ENCODE measurements at places on chromosomes 16 and 17.
A peak's percentile ranks its signal among the peaks of the same experiment; 100 is the strongest.

- H3K27me3 ChIP-seq: no peaks in the 10 kb centered on the region
- DNase-seq: no peak
- peak overlapping the region; percentile 33 for H3K27ac ChIP-seq
- H3K4me1 ChIP-seq: peaks cover 68% of the 10 kb centered on the region
- peaks cover 14% of the 10 kb centered on the region for H3K36me3 ChIP-seq
These were observed 21.3 kb downstream of the GNA13 start for GRCh38 chr17:65035191-65035590.

DNA sequence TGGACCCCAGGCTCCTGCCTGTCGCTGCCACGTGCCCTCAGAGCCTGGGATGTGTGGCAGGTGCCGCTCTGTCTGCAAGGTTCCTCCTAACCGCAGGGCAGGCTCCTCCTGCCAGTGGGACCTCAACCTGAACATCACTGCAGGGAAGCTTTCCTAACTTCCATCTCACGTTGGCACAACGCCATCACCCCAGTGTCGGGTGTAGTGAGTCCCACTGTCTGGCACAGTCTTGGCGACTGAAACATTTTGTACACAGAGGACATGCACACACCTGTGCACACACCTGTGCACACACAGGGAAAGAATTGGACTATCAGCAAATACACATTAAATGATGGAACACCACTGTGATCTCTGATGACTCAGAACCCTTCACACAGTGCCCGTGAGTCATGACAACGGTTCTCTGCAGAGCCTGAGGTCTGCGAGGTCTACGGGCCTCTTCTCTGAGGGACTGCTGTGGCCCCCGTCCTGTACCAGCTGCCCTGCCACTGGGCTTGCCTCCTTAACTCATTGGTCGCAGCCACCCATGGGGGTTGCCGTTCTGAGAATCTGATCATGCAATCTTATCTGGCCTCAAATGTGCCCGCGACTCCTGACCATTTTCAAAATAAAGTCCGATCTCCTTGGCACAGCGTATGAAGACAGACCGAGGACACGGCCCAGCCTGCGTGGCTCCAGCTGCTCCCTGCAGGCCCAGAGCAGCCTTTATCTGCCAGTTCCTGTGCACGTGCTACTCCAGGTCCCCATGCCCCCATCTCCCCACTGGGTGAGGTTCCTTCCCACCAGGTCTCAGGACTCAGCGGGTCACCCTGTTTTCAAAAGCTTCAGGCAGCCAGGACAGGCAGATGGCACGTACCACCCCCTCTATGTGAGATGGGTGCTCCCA, 7.6 kb downstream of the CCDC57 start:
- peak overlapping the region; percentile 49 for H3K27ac ChIP-seq
- H3K36me3 ChIP-seq: peaks cover 6% of the 10 kb centered on the region
- no peaks in the 10 kb centered on the region for H3K27me3 ChIP-seq
- H3K4me3 ChIP-seq: peak overlapping the region; percentile 89

DNA sequence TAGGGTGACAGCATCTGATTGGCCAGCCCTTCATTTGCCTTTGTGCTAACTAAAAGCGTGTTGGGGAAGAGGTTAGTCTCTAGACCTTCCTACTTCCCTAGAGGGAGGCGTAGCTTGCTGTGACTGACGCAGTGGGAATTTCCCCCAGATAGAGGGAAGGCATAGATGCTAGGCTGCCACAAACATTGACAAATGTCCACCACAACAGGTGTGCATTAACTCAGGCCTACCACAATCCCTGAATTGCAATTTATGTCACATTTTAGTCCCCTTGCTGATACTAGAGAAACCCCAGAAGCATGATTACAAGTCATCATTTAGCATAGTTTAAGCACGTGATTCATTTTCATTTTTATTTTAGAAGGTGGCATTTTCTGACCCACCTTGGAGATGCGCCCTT, 76.3 kb upstream of the WSB1 start:
- H3K27me3 ChIP-seq: no peaks in the 10 kb centered on the region
- H3K4me3 ChIP-seq: no peak overlapping the region
- no peak overlapping the region for H3K27ac ChIP-seq
- peaks cover 11% of the 10 kb centered on the region for H3K4me1 ChIP-seq
- DNase-seq: no peak

DNA sequence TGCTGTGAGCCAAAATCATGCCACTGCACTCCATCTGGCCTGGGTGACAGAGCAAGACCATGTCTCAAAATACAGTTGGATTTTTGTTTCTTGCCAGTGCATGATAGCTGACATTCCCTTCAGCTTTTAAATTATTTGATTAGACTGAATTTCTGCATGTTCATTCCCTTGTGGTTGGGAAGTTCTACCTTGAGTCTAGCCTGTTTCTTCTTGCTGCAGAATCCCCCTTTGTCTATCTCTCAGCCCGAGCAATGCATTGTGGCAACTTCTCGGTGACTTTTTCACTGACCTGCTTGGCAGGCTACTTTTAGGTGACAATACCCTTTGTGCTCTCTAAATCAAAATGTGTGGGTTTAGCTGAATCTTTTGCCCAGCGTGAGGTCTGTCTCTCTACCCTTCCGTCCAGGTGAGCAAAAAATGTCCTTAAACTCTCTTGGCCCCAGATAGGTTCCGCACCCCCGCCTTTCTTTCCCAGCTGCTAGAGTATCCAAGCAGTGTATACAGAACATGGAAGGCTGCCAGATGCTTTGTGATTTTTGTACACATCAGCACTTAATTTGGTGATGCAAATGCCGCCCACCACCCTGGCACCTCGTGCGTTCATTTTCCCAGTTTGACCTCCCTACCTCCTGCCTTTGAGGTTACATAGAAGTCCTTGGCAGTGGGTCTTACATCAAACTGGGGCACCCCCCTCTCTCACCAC, 130.2 kb downstream of the ABCC6 start:
- DNase-seq: no peak
- no peaks in the 10 kb centered on the region for H3K4me1 ChIP-seq
- H3K27ac ChIP-seq: no peak overlapping the region
- no peak overlapping the region for H3K4me3 ChIP-seq

DNA sequence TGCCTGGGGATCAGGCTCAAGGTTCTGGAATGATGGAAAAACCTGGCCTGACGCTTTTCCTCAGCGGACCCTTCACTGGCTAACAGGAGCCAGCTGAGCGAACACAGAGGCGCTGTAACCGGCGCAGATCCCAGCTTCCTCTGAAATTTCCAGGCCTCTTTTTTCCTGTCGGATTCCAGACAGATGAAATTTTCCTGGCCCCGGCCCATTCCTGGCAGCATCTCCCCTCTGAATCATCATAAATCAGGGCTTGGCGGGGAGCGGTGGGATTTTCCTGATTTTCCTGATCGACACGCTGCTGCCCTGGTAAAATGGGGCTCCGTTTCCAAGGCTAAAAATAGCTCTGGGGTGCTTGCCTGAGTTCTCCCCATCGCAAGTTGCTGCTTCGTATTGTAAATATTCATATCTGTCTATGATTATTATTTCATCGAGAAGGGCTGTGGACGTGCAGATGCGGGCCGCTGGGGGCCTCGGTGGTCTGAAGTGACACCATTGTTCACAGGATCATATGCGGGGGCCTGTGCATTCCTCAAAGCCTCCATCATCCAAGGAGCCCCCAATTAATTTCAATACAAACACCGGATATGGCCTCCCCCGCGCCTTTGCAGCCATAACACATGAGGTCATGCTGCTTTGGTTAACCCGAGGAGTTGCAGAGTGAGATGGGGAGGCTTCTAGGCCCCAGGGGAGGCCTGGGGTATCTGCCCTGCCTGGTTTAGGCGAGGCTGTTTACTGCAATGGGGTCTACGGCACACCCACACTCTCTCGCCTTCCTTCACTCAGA, 45.8 kb upstream of the ETV4 start:
- no peak overlapping the region for H3K27ac ChIP-seq
- no peaks in the 10 kb centered on the region for H3K27me3 ChIP-seq
- no peak overlapping the region for H3K4me3 ChIP-seq
- H3K4me1 ChIP-seq: no peaks in the 10 kb centered on the region

DNA sequence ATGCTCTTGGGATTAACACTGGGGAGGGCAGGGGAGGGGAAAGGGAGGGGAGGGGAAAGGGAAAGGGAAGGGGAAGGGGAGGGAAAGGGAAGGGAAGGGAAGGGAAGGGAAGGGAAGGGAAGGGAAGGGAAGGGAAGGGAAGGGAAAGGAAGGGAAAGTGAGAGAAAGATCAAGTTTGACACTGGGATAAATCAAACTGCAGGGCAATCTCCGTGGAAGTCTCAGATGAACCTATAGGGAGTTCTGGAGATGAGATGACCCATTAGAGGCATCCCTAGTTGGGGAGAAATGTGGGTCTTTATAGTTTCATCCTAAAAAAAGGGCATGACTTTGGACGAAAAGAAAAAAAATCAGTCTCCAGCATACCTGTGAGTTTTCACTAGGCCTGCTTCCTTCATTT, 2.2 kb downstream of the KRTAP4-12 start:
- no peak overlapping the region for H3K4me3 ChIP-seq
- H3K27ac ChIP-seq: no peak overlapping the region
- no peaks in the 10 kb centered on the region for H3K27me3 ChIP-seq
- DNase-seq: no peak

GRCh38 chr17:2058586-2059546, 4.0 kb downstream of the HIC1 start:
- H3K27ac ChIP-seq: no peak overlapping the region
- H3K27me3 ChIP-seq: peaks cover 5% of the 10 kb centered on the region
- DNase-seq: peak; percentile 86
- H3K4me1 ChIP-seq: peaks cover 10% of the 10 kb centered on the region

DNA sequence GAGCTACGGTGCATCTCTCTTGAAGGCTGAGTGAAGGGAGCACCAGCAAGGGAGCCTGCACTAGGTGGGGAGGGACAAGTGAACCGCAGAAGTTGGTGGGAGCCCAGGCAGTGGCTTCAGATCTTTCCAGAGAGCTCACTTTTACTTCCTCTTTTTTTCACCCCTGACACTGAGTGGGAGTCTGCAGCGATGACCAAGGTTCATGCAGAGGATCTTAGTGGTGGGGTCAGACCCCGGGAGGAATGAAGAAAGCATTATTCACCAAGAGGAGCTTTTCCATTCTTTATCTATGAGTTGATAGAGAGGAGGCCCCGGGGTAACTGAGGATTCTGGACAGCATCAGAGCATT, 3.0 kb upstream of the CCL2 start:
- no peak for DNase-seq
- no peak overlapping the region for H3K27ac ChIP-seq
- H3K36me3 ChIP-seq: no peaks in the 10 kb centered on the region
- H3K27me3 ChIP-seq: peaks cover 51% of the 10 kb centered on the region

- peaks cover 91% of the 10 kb centered on the region for H3K4me1 ChIP-seq
- no peak for DNase-seq
- H3K27me3 ChIP-seq: no peaks in the 10 kb centered on the region
- peak overlapping the region; percentile 99 for H3K27ac ChIP-seq
These were observed 3.1 kb upstream of the POLG2 start for GRCh38 chr17:64499805-64500486.

DNA sequence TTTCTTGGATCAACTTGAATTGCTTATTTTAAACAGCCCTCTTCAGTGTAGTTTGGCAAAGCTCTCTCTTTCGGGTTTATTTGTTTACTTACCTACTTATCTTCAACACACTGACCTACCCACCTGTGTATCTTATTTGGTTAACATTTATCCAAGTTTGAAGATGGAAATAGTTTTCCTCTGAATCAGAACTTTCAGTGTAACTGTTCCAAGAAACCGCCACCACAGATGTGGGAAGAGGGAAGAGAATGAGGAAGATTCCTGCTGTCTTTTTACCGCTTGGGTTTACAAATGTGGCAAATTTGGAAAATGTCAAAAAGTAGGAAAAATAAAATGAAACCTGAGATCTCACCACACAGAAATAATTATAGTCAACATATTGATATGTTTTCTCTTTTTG, 115.8 kb downstream of the MSI2 start:
- no peak overlapping the region for H3K27ac ChIP-seq
- H3K4me1 ChIP-seq: peaks cover 27% of the 10 kb centered on the region
- H3K27me3 ChIP-seq: no peaks in the 10 kb centered on the region
- H3K4me3 ChIP-seq: no peak overlapping the region
- DNase-seq: no peak
- H3K36me3 ChIP-seq: peaks cover 6% of the 10 kb centered on the region

DNA sequence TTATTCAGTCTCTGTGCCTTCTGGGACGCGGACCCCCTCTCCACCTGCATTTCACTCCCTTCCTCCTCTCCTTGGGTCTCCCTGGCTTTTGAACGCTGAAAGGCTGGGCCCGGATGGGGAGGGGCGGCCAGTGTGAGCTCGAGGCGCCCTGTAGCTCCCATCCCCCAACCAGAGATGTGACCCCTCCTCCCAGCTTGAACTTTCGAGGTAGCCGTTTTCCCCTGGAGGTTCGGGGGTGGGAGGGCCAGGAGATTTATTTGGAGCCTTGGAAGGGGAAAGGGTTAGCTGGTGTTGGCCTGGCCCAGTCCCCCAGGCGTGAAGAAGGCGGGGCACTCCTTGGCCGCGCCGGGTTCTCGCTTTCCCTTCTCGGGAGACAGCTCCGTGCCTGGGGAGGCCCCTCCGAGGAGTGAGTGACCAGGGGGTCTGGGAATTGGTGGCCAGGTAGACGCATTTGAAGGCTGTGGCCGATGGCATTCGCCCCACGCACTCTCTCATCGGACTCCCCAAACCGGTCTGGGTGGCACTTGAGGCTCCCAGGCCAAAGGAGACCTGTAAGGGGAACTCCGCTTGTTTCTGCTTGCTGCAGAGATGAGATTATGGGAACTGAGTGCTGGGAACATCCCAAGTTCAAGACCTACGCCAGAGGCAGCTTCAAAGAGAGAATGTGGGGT, 942 bp downstream of the LDAF1 start:
- no peaks in the 10 kb centered on the region for H3K27me3 ChIP-seq
- peak overlapping the region; percentile 93 for H3K4me3 ChIP-seq
- peaks cover 18% of the 10 kb centered on the region for H3K4me1 ChIP-seq
- H3K36me3 ChIP-seq: no peaks in the 10 kb centered on the region

DNA sequence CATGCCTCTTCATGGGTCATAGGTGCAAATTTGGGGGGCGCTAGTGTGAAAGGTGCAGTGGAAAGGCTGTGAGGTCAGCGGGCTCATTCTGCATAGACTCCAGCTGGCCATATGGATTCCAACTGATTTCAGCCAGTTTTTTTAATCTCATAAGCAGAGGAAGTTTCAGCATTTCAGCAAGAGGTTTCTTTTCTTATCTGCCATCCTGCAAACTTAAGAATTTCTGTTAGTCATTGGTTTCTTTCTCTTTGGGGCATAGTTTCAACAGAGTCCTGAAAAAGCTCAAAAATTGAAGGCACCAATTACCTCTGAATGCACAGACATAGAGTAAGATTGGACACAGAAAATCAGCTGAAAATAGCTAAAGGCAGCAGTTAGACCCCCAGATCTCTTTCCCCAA, 16.2 kb upstream of the ALOX15 start:
- peaks cover 25% of the 10 kb centered on the region for H3K27me3 ChIP-seq
- peaks cover 3% of the 10 kb centered on the region for H3K36me3 ChIP-seq
- peak overlapping the region; percentile 62 for H3K4me3 ChIP-seq
- DNase-seq: no peak
- H3K27ac ChIP-seq: peak overlapping the region; percentile 3

GRCh38 chr17:64786337-64786736, 124.2 kb upstream of the SMURF2 start:
- peaks cover 14% of the 10 kb centered on the region for H3K4me1 ChIP-seq
- H3K4me3 ChIP-seq: no peak overlapping the region
- no peak for DNase-seq
- H3K36me3 ChIP-seq: no peaks in the 10 kb centered on the region
- H3K27me3 ChIP-seq: no peaks in the 10 kb centered on the region
- no peak overlapping the region for H3K27ac ChIP-seq

Measured in activated T-cell treated with anti-CD3 and anti-CD28 coated beads, Interleukin-2, amount 50 U/mL, for 72 hours (primary cell).